Natural killer cell (primary cell): ENCODE measurements at places on chromosomes 7 and 10. TPM values are rescaled to one million over a fixed set of nuclear protein-coding genes. Genes with fewer than 3 reads are reported as not detected.

- H3K27me3 ChIP-seq = no peaks in the 10 kb centered on the region
- peak overlapping the region; percentile 18 for H3K27ac ChIP-seq
- peak overlapping the region; percentile 64 for H3K4me3 ChIP-seq
- DNase-seq = peak; percentile 79
Observed at GRCh38 chr10:14601872-14602725, 172.6 kb downstream of the FAM107B start.

DNA sequence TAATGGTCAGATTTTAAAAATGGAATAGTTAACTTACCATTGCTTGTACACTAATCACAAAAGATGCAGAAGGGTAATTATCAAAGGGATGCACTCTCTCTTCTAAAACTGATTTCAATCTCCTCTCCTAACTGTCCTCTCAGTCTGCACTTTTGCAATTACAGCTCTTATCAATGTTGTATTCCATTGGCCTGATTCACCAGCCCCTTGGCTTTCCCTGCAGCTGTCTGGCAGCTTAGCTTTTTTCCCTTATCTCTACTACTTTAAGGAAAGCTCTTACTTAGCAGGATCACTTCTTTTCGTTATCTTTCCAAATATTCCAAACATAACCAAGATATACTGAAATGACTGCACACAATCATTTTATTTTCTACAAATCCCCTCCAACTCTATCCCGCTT, 448.8 kb downstream of the GRM8 start:
- H3K27ac ChIP-seq = no peak overlapping the region
- no peaks in the 10 kb centered on the region for H3K36me3 ChIP-seq
- H3K4me3 ChIP-seq = no peak overlapping the region
- H3K4me1 ChIP-seq = no peaks in the 10 kb centered on the region
- DNase-seq = no peak

- no peak overlapping the region for H3K27ac ChIP-seq
- H3K36me3 ChIP-seq = no peaks in the 10 kb centered on the region
- no peaks in the 10 kb centered on the region for H3K27me3 ChIP-seq
- no peak overlapping the region for H3K4me3 ChIP-seq
- H3K4me1 ChIP-seq = peaks cover 17% of the 10 kb centered on the region
Observed at GRCh38 chr7:101882595-101883564, 65.5 kb downstream of the CUX1 start.

DNA sequence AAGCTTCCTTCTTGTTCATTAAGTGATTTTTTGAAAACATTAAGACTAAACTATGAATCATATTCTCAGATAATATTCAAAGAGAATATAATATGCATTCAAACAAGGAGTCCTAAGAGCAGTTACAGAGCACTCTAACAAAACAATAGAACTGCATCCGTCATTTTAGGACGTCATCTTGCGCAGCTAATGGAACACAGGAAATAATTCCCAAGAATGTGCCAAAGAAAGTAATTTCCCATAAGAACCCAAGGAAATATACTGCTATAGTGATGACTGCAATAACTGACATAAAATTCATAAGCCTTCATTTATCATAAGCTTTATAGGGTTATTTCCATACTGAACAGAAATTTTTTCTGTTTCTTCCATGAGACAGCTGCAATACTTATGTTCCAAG, 28.3 kb upstream of the CASD1 start:
- no peaks in the 10 kb centered on the region for H3K4me1 ChIP-seq
- no peak overlapping the region for H3K27ac ChIP-seq
- H3K4me3 ChIP-seq = no peak overlapping the region
- no peak for DNase-seq
- H3K36me3 ChIP-seq = no peaks in the 10 kb centered on the region

GRCh38 chr10:1591742-1592141, 145.6 kb downstream of the ADARB2 start:
- no peaks in the 10 kb centered on the region for H3K4me1 ChIP-seq
- no peaks in the 10 kb centered on the region for H3K27me3 ChIP-seq
- H3K27ac ChIP-seq = no peak overlapping the region
- H3K4me3 ChIP-seq = no peak overlapping the region
- no peak for DNase-seq

DNA sequence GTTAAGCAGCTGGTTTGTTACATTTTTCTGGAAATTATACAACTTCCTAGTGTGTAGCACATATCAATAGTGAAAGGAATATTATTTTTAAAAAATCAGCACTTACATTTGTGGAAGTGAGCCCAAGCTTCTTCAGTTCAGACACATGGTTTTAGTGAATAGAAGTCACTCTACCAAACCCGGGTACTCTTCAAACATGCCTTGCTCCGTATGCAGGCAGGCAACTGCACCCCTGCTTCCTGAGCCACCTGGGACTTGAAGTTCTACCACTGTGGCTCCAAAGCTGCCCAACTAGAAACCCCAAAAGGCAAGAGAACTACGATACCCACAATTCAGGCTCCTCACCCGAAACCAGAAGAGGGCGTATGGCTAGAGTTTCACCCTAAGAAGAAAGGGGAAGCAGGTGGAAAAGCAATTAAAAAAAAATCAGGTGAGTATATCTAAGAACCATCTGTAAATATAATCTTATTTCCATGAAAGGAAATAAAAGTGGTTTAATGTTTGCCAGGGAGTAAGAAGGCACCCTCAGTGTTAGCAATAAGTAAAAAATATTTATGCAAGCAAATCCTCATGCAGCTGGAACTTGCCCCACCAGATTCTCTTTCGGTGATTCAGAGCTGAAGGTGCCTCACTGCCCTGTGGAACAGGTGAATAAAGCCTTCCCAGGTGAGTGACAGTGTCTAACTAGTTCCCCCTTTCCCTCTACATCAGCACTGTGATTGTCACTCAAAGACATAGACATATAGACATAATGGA, at the start of gene MACC1:
Gene MACC1 (minus strand): TSS at position 192 of the 756 bp plus-strand sequence. CDS start 55,522 bp downstream, outside the sequence.
- no peaks in the 10 kb centered on the region for H3K36me3 ChIP-seq
- peaks cover 20% of the 10 kb centered on the region for H3K4me1 ChIP-seq
- H3K27ac ChIP-seq = peak within 1 kb of the TSS; percentile 30
- DNase-seq = peak; percentile 59

DNA sequence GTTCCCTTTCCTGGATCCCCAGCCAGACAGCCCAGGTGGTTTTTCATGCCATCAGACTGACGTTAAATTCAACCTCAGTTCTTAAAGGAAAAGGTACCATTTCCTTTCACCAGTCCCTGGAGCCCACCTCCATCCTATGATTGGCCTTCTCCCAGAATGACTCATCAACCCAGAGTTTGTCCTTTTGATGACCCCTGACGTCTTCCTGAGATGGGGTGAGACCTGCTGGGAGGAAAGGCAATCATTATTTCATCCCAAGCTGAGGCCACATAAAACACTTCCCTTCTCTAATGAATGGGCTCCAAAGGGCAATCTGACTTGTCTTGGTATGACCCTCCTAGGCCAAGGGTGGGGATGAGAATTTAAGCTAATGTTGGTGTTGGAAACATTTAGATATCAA, 750.7 kb downstream of the SUGCT start:
- DNase-seq = no peak
- no peak overlapping the region for H3K4me3 ChIP-seq
- no peaks in the 10 kb centered on the region for H3K27me3 ChIP-seq
- H3K36me3 ChIP-seq = no peaks in the 10 kb centered on the region
- no peaks in the 10 kb centered on the region for H3K4me1 ChIP-seq
- no peak overlapping the region for H3K27ac ChIP-seq

GRCh38 chr7:17773289-17773626, 167.0 kb downstream of the SNX13 start:
- H3K4me1 ChIP-seq = no peaks in the 10 kb centered on the region
- no peak overlapping the region for H3K4me3 ChIP-seq
- H3K27ac ChIP-seq = no peak overlapping the region
- DNase-seq = no peak
- H3K36me3 ChIP-seq = no peaks in the 10 kb centered on the region

DNA sequence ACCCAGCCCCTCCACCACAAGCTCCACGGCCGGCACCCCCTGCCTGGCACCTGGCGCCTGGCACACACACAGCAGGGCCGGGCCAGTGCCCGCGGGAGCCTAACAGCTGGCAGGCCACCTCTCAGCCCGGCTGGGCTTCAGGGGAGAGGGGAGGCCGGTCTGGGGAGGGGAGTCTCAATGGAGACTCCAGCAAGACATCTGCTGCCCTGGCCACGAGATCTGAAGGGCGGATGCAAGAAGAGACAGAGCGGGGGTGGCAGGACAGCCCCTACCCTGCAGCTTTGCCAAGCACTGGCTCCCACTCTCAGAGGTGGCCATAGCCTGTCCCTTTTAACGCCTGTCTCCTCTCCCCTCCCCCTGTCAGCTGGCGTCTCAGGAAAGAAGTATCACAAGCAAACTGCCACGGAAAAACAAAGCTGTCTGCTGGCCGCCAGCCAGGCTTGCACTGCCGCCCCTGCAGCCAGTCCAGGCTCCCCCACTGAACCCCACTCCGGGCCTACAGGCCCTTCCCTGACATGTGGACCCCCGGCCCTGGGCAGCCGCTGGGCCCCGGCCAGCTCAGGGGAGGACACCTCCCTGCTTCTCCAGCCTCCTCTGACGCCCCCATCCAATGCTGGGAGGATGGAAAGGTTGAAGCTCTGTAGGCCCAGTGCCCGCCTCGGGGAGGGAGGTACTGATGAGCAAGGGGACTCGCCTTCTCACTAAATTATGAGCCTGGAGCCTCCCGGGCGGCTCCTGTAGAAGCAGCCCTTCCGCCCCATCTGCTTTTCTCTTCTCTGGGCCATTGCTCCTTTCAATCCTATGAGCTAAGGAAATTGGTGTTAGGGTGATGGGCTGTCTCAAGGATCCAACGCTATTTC, 178.4 kb downstream of the ARHGAP12 start:
- no peaks in the 10 kb centered on the region for H3K27me3 ChIP-seq
- no peak overlapping the region for H3K27ac ChIP-seq

GRCh38 chr7:130444751-130445407, 4.1 kb upstream of the CEP41 start:
- H3K4me1 ChIP-seq = peaks cover 11% of the 10 kb centered on the region
- no peak for DNase-seq
- H3K4me3 ChIP-seq = no peak overlapping the region
- no peaks in the 10 kb centered on the region for H3K27me3 ChIP-seq

DNA sequence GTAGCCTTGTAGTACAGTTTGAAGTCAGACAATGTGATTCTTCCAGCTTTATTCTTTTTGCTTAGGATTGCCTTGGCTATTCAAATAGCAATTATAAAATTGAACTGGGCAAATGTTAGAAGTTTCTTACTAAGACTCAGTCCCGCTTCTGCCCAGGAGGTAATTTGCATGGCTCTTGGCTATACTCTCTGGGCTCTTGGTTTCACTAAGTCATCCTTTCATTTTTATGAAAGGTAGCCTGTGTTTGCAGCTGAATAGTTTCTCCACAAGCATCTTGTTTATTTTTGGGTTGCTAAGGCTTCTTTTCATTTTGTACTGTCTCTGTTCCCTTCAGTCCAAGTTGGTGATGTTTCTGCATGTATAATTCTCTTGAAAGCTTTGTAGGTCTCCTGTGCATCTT, 340.6 kb downstream of the SH2D4B start:
- DNase-seq = no peak
- H3K27me3 ChIP-seq = no peaks in the 10 kb centered on the region
- H3K27ac ChIP-seq = no peak overlapping the region
- H3K4me1 ChIP-seq = no peaks in the 10 kb centered on the region
- no peak overlapping the region for H3K4me3 ChIP-seq
- H3K36me3 ChIP-seq = no peaks in the 10 kb centered on the region

DNA sequence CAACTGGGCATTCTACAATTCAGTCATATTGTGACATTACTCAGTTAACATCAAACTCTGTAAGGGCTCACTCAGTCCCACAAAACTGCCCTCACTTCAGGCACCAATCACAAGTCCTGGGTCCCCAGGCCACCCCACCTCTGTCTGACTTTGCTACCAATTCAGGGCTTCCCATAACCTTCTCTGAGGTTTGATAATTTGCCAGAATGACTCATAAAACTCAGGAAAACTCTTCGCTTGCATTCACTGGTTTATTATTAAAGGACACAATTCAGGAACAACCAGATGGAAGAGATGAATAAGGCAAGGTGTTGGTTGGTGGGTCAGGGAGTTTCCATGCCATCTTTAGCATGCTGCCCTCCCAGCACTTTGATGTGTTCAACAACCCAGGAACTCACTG, 41.3 kb downstream of the AVL9 start:
- peaks cover 5% of the 10 kb centered on the region for H3K4me1 ChIP-seq
- no peak overlapping the region for H3K27ac ChIP-seq
- DNase-seq = no peak
- peaks cover 1% of the 10 kb centered on the region for H3K36me3 ChIP-seq
- H3K4me3 ChIP-seq = no peak overlapping the region
- H3K27me3 ChIP-seq = no peaks in the 10 kb centered on the region

DNA sequence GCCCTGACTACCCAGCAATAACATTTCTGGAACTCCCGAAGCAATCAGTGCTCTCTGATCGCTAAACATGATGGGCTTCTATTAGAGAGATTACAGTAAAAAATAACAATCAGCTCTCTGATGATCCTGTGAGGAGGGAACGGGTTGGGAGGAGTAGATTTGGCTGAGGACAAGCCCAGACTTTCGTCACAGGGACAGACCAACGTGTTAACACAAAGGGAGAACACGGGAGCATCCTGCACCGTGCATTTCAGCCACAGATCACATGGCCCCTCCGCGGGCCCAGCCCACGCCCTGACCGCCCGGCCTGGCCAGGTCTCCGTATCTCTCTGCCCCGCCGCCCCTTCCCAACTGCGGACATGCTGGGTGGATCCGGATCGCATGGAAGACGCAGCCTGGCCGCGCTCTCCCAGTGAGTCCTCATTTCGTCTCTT, 95.0 kb upstream of the AGBL3 start:
- H3K27me3 ChIP-seq = peaks cover 7% of the 10 kb centered on the region
- no peak for DNase-seq
- no peak overlapping the region for H3K27ac ChIP-seq
- no peaks in the 10 kb centered on the region for H3K4me1 ChIP-seq

- no peak for DNase-seq
- no peak overlapping the region for H3K4me3 ChIP-seq
- no peaks in the 10 kb centered on the region for H3K36me3 ChIP-seq
- no peaks in the 10 kb centered on the region for H3K4me1 ChIP-seq
- H3K27me3 ChIP-seq = no peaks in the 10 kb centered on the region
- H3K27ac ChIP-seq = no peak overlapping the region
Observed at GRCh38 chr7:90897961-90898469, 301.9 kb downstream of the CDK14 start.

DNA sequence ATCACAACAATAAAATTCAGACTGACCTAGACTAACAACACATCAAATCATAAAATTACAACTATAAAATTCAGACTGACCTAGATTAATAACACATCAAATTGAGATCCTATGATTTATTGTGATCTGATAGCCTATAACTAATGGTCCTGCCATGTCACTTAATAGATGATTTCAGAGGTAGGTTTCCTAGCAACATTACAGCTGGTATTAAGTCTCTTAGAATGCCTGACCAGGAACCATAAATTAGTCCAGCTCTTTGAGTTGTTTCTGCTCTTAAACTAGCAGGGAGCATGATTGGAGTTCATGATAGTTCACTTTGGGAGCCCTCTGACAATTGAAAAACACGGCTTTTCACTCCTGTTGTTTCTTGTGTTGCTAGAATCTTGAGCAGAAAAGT, 318.9 kb downstream of the BMPER start:
- no peaks in the 10 kb centered on the region for H3K27me3 ChIP-seq
- no peak for DNase-seq
- no peaks in the 10 kb centered on the region for H3K4me1 ChIP-seq
- no peak overlapping the region for H3K4me3 ChIP-seq
- no peak overlapping the region for H3K27ac ChIP-seq

The TAF3 gene
- 17.0 TPM for total RNA-seq

The LIPK gene
- total RNA-seq = not detected

The KCND2 gene
- total RNA-seq = not detected

The WDR86 gene
- 2.1 TPM for total RNA-seq

The CPVL gene
- 4.9 TPM for total RNA-seq

The STK17A gene
- 135 TPM for total RNA-seq

The ELFN1 gene
- total RNA-seq = not detected

The SPDYE1 gene
- not detected for total RNA-seq

The SP8 gene
- total RNA-seq = not detected

The CPN1 gene
- not detected for total RNA-seq

The AMZ1 gene
- total RNA-seq = 0.07 TPM
